NCI-H1436 (cell line): ENCODE measurements at places on chromosomes 6 and 20.

DNA sequence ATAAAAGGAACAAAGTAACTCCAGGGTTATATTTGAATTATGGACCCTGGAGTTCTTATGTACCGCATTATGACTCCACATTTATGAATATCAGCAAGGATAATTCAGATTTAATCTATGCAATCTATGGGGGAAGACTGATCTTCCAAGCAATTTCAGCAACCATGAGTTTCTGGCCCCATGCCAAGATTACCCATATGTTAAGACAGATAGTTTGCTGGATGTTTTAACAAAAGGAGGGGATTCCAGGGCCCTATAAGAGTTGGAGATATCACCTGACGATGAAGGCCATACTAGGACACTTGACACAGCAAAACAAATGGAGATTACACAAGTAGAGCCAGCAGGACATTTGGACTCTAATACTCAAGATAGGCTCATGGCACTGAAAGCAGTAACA, 45.9 kb upstream of the PLN start:
- no peak for DNase-seq

DNA sequence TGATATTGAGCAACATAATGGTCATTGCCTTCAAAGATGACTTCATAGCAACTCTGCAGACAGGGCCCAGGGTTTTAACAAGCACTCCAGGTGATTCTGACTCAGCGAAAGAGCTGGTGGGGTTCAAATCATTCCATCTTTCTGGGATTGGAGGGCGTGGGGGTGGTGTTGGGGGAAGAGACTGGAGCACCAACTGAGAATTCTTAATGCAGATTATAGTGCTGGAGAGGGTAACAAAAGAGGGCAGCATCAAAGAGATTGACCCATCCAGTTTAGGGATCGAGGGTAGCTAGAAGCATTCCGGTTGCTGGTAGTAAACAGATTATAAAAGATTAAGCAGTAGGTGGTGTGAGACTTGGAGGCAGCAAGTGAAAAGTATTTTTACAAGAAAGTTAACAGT, 15.9 kb downstream of the PFDN4 start:
- no peak for DNase-seq

DNA sequence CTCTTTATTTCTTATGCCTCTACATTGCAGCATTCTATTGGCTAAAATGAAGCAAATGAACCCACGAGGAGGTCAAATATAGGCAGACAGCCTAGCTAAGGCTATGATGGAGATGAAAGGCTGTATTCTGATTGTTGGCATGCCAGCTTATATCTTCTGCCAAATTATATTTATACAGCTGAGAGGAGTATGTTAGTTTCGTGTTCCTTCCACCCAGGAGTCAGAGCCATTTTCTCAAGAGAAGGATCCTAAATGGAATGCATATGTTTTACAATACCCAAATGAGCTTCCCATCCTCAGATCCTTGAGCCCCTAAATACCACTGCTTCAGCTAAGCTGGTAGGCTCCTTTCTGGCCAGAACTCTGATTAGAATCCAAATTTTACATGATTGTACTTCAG, 178.4 kb upstream of the HDDC2 start:
- DNase-seq, result no peak

DNA sequence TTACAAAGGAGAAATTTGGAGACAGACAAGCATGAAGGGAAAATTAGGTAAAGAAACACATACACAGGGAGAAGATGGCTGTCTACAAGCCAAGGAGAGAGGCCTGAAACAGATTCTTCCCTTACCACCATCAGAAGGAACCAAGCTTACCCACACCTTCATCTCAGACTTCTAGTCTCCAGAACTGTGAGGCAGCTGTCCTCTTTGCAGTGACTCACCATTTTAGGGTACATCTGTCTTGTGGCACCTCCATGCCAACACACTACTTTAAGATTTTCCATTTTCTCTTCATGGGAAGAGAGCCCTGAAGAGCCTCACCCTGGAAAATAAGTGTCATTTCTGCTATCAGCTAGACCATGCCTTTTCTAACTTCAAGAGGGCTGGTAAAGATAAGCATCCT, 369.3 kb downstream of the FRK start:
- DNase-seq, result no peak

- DNase-seq, result no peak
Observed at GRCh38 chr6:136921381-136921935, 643 bp upstream of the SLC35D3 start.

DNA sequence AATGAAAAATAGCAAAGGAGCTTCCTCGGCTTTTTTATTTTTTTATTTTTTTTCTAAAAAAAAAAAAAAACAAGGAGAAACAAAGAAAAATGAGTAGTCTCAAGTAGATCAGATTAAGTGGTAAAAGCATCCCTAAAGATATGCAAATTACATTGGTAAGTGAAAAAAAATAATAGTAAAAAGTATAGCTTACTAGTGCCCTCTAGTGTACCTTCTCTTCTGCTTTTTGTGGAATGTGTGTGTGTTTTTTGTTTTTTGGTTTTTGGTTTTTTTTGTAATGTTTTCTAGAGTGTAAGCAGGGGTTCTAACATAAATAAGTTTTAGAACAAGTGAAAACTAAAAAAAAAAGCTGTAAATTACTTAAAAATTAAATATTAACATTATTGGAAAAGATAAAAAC, 1062.0 kb downstream of the HACE1 start:
- no peak for DNase-seq

DNA sequence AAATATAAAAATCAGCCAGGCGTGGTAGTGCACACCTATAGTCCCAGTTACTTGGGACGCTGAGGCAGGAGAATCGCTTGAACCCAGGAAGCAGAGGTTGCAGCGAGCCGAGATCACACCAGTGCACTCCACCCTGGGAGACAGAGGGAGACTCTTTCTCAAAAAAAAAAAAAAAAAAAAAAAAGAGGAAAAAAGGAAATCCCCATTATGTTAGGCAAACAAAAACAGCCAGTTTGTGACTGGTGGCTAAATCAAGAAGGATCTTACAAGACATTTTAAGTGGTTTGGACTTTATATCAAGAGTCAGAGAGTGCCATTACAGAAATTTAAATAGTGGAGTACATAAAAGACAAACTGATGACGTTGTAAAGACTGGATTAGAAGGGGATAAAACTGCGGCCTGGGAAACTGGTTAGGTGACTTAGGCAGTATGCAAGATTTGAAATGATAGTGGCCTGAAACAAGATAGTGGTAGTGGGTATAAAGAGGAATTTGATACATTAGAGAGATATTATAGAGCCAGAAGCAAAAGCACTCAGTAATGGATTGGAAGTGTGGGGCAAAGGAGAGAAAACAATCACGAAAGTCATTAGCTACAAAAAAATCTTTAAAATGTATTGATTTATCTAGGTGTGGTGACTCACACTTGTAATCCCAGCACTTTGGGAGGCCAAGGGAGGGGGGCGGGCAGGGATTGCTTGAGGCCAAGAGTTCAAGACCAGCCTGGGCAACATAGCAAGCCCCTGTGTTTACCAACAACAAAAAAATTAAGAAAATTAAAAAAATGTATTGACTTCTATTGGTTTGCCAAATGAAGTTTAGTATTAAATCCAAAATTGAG, 1.7 kb upstream of the MYO6 start:
- no peak for DNase-seq

GRCh38 chr6:133680994-133681393, 207.9 kb upstream of the TCF21 start:
- DNase-seq, result no peak

- no peak for DNase-seq
Observed at GRCh38 chr20:51712501-51713212, 55.5 kb downstream of the ATP9A start.

DNA sequence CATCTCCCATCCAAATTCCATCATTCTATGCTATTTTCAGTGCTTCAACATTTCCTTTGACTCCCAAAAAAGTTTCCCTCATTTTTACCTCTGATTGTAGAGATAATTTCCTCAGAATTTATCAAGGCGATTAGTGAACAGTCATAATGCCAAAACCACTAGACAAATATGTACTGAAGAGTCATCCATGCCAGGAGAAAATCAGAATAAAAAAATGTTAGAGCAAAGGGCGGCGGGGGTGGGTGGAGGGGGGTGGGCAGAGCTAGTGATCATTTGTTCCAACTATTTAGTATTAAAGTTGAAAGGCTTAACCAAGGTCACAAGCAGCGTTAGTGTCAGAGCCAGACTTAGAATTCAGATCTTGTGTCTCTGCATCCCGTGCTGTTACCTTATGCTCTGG, 5.3 kb upstream of the ADGRF5 start:
- no peak for DNase-seq

DNA sequence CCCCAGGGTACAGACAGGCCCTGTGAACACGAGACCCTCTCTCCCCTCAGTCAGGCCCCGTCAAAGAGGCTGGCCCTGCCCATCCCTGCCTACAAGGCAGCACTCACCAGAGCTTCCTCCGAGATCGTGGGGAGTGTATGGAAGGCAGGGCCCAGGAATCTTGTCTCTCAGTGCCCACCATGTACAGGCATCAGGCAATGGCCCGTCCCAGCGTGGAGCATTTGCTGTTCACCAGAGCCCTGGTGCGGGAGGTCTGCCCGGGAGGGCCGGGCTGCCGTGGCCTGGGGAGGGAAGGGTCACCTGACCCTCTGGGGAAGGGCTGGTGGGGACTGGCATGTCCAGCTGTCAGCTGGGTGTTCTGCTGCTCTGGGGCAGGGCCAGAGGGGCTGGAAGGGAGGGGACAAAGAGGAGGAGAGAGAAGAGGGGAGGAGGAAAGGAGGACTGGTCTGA, at the start of gene IP6K3:
Gene IP6K3, minus strand, starts transcription at position 255 of the 450 bp plus-strand sequence. CDS start 11,429 bp downstream, outside the sequence.
- no peak for DNase-seq
